Naive thymus-derived CD8-positive, alpha-beta T cell (primary cell): ENCODE measurements at places on chromosomes 2 and 18.
A peak's percentile ranks its signal among the peaks of the same experiment; 100 is the strongest.

- no peak for DNase-seq
These were observed 40.9 kb upstream of the TRIB2 start for GRCh38 chr2:12675801-12676200.

DNA sequence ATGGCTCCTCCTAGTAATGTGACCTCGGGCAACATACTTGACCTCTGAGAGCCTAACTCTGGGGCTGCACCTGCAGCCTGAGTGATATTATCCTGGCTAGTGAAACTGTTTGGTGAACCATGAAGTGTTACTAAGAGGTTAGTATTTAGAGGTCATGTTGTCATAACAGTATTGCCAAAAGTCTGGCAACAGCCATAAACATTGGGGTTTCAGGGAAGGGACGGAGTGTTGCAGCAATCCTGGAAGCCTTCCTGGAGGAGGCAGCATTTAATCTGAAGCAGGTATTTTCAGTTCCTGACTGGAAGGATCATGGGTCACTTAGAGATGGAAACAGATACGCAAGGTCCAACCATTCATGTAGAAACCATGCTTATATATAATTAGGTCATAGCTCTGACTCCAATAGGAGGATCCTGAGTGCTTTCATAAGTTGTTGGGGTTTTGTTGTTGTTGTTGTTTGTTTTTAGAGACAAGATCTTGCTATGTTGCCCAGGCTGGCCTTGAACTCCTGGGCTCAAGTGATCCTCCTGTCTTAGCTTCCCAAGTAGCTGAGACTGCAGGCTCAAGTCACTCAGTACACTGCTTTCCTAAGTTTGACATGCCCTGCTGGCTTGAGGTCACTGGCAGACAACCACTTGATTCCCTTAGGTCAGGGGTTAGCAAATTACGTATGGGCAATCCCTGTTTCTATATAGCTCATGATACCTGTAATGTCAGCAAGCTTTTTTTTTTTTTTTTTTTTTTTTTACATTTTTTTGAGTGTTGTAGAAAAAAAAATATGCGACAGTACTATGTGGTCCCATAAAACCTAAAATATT, 21.5 kb downstream of the GPR39 start:
- no peak for DNase-seq

- no peak for DNase-seq
These were observed 653 bp upstream of the ANKAR start for GRCh38 chr2:189673661-189674373.

DNA sequence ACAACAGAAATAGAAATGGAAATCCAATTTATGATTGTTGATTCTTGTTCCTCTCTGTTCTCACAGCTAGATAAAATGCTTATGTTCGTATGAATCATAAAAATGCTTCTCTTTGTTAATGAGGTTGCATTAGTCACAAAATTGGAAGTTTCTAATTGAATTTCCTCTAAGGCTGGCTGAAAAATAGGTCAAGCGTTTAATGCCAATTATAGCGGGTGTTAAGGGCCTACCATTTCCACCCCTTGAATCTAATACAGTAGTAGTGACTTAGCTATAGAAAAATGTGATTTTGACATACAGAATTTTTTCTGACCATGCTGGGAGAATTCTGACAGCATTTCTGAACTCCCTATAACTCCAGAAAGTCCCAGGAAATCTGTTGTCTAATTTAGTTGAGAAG, 107.1 kb downstream of the TTN start:
- DNase-seq, result no peak

- DNase-seq, result no peak
These were observed 38.8 kb downstream of the SCN2A start for GRCh38 chr2:165277860-165278656.

GRCh38 chr2:71216501-71216900, 10.4 kb downstream of the PAIP2B start:
- no peak for DNase-seq

DNA sequence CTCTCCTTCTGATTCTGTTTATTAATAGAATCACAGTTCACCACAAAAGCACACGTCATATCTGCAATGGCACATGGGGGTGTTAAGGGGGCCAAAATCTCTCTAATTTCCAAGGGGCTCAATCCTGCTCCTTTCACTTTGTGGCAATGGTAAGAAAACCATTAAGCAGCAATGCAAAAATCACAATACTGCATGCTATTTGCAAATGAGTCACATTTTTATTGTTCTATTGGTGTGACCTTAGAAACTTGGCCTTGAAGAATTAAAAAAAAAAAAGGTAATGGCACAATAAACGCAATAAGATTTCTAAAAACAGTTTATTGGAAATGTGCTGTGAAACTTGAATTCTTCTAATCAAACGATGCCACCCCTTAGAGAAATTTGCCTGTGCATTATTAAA, 251.5 kb downstream of the ZNF521 start:
- DNase-seq, result no peak

DNA sequence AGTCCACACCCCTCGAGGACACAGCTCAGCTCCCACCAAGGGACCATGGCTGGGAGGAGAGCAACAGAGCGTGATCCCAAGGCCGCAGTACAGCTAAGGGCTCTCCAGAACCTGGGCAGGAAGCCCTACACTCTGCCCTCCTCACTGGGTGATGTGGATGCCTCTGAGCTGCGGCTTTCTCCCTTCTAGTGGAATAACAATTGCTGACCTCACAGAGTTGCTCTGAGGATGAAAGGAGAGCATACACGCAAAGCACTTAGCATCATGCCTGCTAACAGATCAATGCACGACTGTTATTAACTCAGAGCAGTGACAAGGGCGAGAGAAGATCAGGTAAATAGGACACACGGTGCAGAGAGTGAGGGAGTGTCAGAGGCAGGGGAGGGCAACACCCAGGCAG, 74.2 kb downstream of the ZFP36L2 start:
- DNase-seq, result no peak

DNA sequence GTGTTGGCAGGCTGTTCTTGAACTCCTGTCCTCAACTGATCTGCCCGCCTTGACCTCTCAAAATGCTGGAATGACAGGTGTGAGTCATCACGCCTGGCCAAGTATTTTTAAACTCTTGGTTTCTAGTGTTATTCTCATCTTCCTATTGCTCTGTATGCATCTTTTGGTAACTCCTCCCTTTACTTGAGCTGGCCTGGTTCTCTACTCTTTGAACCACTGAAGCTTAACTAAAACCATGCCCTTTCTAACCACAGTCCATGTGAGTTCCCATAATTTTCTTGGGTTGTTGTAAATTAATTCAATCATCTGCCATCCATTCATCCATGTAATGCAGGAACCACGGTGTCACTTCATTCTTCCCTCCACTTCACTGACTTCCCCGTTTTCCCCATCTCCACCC, 1131.3 kb downstream of the DPP10 start:
- no peak for DNase-seq

DNA sequence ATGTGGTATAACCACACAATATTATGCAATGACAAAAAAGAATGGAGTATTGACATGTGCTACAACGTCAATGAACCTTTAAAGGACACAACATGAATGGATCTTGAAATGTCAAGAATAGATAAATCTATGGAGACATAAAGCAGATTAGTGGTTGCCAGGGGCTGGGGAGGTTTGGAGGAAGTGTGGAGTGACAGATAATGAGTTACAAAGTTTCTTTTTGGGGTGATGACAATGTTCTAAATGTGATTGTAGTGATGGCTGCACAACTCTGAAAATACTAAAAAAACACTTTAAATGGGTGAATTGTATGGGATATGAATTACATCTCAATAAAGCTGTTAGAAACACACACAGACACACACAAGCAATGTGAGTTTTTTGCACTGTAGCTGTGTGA, 37.4 kb upstream of the C1D start:
- DNase-seq, result no peak

- DNase-seq, result no peak
These were observed 106.4 kb upstream of the CCDC85A start for GRCh38 chr2:56077359-56077915.

- no peak for DNase-seq
These were observed 60.2 kb downstream of the TRPM8 start for GRCh38 chr2:233977296-233977837.

DNA sequence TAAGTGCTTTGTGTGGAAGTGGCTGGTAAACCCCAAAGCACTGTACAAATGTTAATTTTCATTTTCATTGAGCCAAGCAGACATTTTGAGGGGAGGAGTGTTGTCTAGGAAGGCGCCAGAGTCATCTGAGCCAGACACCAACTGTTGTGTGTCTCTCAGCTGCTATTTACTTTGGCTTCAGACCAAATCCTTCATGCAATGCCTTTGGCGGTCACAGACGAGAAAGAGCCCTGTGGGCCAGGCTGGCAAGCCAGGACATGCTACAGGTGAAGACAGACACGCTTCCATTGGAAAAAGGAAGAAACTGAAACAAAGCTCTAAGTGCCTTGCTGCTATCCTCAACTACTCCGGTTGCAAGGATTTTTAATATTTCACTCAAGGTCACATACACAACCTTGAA, 115.4 kb upstream of the CDC42EP3 start:
- no peak for DNase-seq

- no peak for DNase-seq
These were observed 28.0 kb upstream of the KCMF1 start for GRCh38 chr2:84942964-84943421.

DNA sequence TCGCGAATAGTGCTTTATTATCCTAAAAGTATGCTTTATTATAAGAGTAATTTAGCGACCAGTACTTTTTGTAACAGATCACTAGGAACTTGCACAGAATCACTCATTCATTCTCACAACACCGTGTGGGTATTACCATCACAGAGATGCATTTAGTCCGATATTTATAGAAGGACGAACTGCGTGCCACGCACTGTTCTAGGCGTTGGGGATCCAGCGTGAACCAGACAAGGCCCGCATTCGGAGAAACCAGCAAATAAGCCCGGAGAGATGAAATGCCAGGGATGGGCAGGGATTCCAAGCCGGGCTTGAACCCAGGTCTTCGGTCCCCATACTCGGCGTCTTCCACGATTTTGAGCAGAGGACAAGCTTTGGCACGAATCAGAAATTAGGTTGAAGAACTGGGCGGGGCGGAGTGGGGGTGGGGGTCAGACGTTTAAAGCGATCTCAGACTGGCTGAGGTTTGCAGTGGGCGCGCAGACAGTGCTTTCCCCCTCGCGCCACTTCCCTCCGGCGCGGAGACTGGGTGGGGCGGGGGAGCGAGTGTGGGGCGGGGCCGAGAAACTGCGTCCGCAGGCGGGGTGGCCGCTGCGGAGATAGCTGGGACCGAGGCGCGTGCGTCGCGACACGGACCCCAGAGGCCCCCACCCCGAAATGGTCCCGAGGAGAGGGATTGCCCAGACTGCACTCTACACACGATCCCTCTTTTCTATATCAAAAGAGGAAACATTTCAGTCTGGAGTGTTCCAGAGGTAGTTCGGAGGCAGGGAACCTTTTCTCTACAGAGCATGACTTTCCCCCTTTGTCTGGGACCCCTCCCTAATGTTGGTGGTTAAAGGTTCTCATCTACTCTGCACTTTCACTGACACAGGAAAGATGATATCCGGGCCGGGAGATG, 1.1 kb upstream of the CXCR4 start:
- DNase-seq, result peak; percentile 90

GRCh38 chr18:36693931-36694620, 134.7 kb downstream of the TPGS2 start:
- DNase-seq, result no peak

DNA sequence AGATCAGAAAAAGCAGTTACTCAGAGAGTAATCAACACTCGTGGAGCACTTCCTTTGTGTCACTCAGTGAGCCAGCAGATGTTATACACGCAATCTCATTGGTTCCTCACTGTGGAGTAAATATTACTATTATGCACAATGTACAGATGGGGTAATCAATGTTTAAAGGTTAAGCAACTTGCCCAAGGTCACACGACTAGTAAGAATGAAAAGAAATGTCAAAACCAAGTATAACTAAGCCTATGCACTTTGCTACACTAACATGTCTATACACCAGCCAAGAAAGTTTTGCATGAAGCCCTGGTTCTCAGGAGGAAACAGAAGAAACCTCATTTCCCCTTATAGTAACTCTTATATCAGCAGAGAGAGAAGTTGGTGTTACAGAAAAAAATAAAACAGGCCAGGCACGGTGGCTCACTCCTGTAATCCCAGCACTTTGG, 5.4 kb downstream of the METTL21A start:
- no peak for DNase-seq

DNA sequence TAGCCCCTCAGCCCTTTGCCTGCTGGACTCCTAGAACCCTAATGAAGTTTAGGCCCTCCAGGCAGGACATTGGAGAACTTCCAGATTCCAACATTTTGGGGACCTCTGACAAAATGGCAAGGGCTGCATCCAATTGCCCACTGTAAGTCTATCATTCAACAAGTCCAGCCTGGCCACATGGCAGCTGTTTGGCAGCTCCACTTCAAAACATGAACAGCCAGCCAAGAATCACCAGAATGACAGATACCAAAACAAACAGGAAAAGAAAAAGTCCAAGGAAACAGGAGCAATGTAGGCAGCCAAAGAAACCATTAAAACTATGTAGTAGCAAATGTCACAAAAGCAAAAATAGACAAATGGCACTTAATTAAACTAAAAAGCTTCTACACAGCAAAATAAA, 25.5 kb downstream of the SLC4A5 start:
- no peak for DNase-seq

DNA sequence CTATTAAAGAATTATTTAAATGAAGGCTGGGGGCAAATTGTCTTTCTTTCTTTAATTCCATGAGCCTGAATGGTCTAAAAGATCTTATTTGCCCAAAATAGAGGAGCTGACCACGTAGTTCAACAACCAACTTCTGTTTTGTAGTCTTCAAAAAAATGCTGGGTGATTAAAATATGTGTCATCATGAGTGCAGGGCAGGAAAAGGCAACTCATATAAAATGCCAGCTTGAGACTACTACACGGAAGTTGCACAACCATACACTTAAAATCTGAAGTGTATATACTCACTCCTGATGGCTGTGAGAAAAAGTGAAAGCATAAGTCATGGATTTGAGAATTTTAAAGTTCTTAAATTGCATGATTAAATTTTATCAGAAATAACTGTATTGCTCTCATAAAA, 210.9 kb downstream of the DYM start:
- DNase-seq, result no peak

DNA sequence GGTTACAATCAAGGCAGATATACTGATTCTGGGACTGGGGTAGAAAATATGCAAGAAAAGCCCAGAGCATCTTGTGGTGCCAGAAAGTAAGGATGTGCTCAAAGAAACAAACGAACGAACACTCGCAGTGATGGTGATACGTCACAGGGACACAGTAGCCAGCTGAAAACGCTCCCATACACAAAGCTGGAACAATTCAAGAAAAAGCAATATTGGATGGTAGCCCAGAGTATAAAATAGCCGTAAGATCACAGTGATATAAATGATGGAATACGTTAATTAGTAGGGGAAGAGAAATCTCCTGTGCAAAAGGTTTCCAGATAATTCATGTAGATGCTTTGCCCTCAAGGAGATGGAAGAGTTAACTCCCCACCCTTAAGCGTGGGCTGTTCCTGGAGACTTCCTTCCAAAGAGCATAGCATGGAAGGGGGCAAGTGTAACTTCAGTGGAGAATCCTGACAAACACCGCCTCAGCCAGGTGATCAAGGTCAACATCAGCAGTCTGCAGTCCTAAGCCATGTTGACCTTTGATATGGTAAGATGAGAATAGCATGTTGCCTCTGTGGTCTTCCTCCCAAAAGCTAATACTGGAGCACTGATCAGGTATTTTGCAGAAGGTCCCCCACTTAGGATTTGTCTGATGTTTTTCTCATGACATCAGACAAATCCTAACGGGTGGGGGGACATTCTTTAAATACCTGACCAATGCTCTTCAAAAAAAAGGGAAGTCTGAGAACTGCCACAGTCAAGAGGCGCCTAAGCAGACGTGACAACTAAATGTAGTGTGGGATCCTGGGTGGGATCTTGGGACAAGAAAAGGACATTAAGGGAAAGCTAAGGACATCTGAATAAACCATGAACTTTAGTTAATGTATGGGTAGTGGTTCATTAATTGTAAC, 99.0 kb downstream of the NCK2 start:
- no peak for DNase-seq

- DNase-seq, result no peak
These were observed 107.9 kb downstream of the ALPK2 start for GRCh38 chr18:58520969-58521368.
